ENCODE measurements at places on chromosomes 7 and 10. TPM values are rescaled to one million over a fixed set of nuclear protein-coding genes. Genes with fewer than 3 reads are reported as not detected.

ANKRD2 gene
- total RNA-seq, result 0.66 TPM

FAM13C gene
- 0.50 TPM for total RNA-seq

OR2A42 gene
- not detected for total RNA-seq

ZCCHC24 gene
- 19.6 TPM for total RNA-seq

ITGB8 gene
- 3.7 TPM for total RNA-seq

GALNT17 gene
- under 0.01 TPM for total RNA-seq

VGF gene
- 249 TPM for total RNA-seq

NPY gene
- not detected for total RNA-seq

FAM221A gene
- total RNA-seq, result 2.0 TPM

FGL2 gene
- total RNA-seq, result 0.22 TPM

CTAGE4 gene
- total RNA-seq, result not detected

SP8 gene
- not detected for total RNA-seq

PTPN20 gene
- total RNA-seq, result 1.2 TPM

VAX1 gene
- not detected for total RNA-seq

CUZD1 gene
- total RNA-seq, result 0.50 TPM

CNPY1 gene
- not detected for total RNA-seq

SRPK2 gene
- 40.3 TPM for total RNA-seq

ZNF804B gene
- not detected for total RNA-seq

Measured in uterine smooth muscle cell (primary cell).